ENCODE measurements at places on chromosomes 5 and 9. TPM values are rescaled to one million over a fixed set of nuclear protein-coding genes. Genes with fewer than 3 reads are reported as not detected.

Gene STC2
- 53.1 TPM for total RNA-seq

Gene PCDHGA7
- total RNA-seq = 0.73 TPM

Gene LCNL1
- total RNA-seq = not detected

Gene LECT2
- not detected for total RNA-seq

Gene CCL27
- total RNA-seq = not detected

Gene ADGRD2
- 1.1 TPM for total RNA-seq

Gene MAMDC2
- total RNA-seq = 15.3 TPM

DNA sequence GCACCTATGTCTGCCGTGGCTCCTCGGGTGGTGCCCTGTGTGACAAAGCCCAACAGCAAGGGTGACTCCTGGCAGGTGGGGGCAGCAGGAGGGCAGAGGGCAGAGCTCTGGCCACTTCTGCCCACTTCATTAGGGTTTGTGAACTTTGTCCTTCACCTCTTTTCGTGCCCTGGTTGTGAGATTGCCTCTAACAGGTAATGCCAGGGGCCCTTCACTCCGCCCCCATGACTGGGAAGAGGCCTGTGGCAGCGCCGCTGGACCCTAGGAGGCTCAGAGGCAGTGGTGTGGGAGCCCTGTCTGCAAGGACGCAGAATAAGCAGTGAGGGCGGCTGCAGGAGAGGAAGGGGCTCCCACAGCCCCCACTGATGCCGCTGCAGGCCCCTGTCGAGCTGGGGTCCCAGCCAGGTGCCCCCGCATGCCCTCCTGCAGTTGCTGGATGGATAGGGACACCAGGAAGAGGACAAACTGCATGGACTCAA lies 108.7 kb upstream of the LMX1B start:
- no peak for DNase-seq

DNA sequence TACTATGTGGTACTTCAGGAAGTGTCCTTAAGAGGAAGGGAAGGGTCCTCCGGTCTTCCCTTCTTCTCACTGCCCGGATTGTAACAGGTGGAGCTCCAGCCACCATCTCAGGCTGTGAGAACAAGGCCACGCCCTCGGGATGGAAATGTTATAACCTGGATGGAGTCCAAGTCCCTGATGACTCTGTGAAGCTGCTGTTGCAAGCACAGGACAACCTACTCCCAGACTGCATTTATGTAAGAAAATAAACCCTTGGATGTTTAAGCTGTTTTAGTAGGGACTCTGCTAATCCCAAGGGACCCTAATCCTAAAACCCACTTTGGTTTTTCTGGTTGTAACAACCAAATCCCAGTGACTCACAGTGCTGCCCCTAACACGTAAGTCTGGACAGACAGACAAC lies 221.6 kb downstream of the ACTL7B start:
- DNase-seq = no peak

GRCh38 chr9:89740722-89741121 lies 135.9 kb downstream of the GADD45G start:
- DNase-seq = no peak

GRCh38 chr5:103562453-103563157 lies at the start of gene NUDT12:
Gene NUDT12, minus strand, starts transcription at chr5:103562789. Its CDS starts 2,541 bp downstream, at chr5:103560248.
- peak; percentile 76 for DNase-seq

GRCh38 chr5:37198842-37199241 lies 50.3 kb downstream of the CPLANE1 start:
- DNase-seq = no peak

- no peak for DNase-seq
Measured at GRCh38 chr5:139659695-139660101, 11.5 kb downstream of the CXXC5 start.

- no peak for DNase-seq
Measured at GRCh38 chr5:172899436-172899835, 59.8 kb upstream of the RPL26L1 start.

GRCh38 chr5:119682372-119682771 lies 53.0 kb downstream of the FAM170A start:
- no peak for DNase-seq

DNA sequence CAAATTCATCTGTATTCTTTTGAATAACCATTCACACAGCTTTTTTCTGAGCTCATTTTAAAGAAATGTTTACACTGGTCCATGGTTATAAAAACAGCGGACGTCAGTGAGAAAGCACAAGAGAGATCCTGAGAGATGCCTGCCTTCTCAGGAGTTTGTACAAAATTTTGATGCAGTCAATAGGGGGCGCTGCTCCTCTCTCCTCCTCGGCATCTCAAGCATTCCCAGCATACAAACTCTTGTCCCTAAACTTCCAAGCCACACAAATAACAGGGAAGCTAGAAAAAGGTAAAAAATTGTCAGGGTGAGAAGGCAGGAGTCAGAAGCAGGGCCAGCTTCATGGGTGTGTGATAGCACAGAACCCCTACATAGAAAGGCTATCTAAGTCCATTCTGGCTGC lies 11.2 kb upstream of the CCDC152 start:
- peak; percentile 83 for DNase-seq

DNA sequence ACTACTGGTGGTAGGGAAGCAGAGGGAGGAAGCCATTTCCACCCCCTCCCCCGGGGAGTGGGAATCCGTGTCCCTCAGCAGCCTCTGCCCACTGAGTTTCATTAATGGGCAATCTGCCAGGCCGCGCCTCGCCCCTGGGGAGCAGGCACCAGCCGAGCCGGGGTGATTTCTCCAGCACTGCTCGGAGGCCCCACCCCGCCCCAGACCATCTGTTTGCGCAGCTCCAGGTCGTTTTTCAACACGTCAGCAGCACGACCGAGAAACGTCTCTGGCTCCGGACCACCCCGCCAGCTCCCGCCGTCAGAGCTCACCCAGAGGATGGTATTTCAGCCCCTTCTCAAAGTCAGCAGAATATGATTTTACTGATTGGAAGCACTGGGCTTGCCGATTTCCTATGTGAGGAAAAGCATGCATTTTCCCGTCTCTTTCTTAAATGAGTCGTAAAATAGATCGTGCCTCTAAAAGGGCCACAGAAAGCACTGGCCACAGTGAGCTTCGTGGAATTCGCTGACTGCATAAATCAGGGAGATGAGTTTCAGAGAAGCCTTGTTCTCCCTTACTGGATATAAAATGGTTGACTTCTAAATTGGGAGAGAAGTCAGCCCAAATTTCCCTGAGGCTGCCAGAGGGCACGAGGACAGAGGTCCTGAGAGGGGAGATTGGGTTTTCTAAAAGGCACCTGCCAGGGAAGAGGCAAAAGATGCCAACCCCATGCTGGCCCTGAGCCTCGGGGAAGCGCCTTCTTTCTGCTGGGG lies 47.0 kb downstream of the OLFM1 start:
- no peak for DNase-seq
